ENCODE measurements at places on chromosomes 2 and 18.

DNA sequence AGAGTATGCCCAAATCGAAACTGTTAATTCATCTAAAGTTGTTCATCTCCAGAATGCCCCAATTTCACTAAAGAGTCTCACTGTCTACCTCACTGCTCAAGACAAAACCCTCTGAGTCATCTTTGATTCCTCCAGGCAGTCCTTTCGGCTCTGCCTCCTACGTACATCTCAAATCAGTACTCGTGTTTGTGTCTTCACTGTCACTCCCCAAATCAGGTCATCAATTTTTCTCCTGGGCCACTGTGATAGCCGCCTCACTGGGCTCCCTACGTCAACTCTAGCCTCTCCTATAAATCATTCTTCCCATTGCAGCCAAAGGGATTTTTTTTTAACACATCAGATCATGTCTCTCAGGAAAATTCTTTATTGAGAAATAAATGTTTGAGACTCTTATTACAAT, 42.1 kb upstream of the TTC39C start:
- no peak for DNase-seq

GRCh38 chr2:97844311-97844859, 131.0 kb downstream of the ZAP70 start:
- DNase-seq, result no peak

DNA sequence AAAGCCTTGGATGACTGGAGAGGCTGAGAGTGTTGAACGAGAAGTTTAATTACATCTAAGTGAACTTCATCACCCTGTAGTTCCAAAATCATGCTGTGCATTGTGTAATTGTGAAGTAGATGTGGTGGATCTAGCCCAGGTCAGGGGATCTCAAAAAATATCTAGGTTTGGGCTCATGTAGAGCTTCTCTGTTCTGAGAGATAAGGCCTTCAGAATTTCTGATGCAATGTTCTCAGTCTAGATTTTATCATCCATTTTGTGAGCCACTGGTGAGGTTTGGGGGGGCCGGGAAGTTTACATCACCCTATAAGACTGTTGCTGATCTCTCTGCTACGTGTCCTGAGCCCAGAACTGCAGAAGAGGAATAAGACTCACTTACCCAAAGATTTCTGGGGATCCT, 719.4 kb downstream of the SOCS6 start:
- DNase-seq, result no peak

- DNase-seq, result no peak
Measured at GRCh38 chr2:30271301-30271700, 40.0 kb downstream of the LBH start.

- DNase-seq, result no peak
Measured at GRCh38 chr2:61411109-61411508, 59.8 kb downstream of the USP34 start.

DNA sequence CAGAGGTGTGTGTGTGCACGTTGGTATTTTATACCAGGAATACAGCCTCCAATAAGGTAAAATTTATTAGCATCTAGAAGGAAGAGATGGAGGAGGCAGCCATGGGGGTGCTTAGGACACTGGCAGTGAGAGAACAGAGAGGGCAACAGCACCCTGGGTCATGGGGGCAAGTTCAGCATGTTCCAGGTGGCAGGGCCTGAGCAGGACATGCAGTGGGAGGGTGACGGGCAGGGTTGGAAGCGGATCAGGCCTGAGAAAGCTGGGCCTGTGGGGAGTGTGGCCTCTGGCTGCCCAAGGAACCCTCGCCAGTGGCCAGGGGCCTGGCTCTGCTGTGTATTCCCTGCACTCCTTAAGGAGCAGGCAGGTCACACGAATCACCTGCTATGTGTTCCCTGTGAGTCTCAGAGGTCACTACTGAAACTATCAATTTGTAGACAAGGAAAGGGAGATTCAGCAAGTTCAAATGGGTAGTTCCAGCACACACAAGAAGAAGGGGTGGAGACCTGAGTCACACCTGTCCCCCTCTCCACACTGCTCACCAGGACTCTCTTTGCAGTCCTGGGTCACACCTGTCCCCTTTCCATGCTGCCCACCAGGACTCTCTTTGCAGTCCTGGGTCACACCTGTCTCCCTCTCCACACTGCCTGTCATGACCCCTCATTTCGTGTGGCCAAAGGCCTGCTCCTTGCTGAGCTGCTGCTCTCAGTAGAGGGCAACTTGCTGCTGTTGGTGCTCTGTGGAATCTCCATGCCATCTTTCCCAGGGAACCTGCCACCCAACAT, 463.9 kb upstream of the HS6ST1 start:
- no peak for DNase-seq

- no peak for DNase-seq
Measured at GRCh38 chr2:80969900-80970299, 665.3 kb upstream of the LRRTM1 start.

DNA sequence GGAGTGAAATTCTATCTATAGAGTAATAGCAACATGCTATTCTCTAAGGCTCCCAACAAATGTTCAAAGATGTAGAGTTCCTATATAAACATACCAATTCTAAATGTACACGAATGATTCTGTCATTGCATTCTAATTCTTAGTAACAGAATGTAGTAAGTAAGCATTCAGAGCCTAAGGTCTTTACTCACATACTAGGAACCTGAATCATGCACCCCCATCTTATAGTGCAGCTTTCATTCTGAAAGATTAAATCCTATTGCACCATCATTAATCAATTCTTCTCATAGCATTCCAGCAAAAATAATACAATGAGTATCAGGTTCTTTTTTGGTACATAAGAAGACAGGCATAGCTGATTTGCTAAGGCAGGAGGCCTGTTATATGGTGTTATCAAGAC, 230.0 kb downstream of the NCKAP5 start:
- DNase-seq, result no peak

DNA sequence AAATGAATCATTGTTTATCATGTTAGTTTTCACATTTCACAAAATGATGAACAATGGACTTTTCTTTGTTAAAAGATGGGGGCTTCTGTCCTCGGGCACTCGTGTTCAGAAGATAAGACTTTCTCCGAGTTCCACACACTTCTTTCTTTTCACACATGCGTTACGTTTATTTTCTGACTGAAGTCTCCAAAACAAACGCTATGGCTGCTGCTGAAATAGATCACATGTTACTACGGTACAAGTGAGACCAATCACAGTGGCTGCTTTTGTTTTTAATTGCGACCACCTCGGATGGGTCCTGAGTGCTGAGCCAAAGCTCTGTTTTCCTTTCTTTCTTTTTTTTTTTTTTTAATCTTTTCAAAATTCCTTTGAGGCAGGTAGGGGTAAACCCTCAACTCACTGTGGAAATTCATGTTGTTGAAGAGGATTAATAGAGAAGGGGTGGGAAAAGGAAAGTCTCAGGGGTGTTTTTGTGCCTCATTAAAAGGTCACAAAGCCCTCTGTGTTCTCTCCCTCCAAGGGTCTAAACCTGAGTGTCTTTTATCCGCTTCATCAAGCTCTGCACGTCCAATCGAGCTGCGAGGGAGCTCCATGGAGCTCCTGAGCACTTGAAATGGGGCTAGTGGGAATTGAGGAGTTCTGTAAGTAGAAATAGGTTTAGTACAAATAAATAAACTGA, 48.2 kb downstream of the ARL4C start:
- DNase-seq, result no peak

- DNase-seq, result no peak
Measured at GRCh38 chr2:96947949-96948833, 38.2 kb downstream of the FAM178B start.

- no peak for DNase-seq
Measured at GRCh38 chr2:74768401-74768914, 65.5 kb upstream of the HK2 start.

Measured in activated CD8-positive, alpha-beta memory T cell treated with anti-CD3 and anti-CD28 coated beads for 1 hour (primary cell).